IMR-90 (cell line): ENCODE measurements at places on chromosomes 1 and 21. TPM values are rescaled to one million over a fixed set of nuclear protein-coding genes. Genes with fewer than 3 reads are reported as not detected.

The HAO2 gene
- total RNA-seq, result not detected in 2 replicates

DNA sequence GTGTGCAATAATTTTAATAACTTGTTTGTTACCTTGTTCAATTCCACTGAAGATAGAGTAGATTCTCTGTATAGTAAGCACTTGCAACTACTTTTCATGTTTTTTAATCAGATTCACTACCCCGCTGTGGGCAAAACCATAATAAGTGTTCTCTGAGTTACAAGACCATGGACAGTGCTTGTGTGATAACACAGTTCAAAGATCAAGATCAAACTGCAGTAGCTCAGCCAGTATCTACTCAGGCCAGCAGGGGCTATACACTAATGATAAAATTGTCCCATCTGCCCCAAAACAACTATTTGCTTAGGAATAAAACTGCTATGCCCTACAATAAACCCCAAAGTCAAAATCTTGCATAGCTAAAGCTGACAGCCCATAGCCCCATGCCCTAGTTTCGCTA lies 129.6 kb downstream of the LRRC7 start:
- no peak for DNase-seq

DNA sequence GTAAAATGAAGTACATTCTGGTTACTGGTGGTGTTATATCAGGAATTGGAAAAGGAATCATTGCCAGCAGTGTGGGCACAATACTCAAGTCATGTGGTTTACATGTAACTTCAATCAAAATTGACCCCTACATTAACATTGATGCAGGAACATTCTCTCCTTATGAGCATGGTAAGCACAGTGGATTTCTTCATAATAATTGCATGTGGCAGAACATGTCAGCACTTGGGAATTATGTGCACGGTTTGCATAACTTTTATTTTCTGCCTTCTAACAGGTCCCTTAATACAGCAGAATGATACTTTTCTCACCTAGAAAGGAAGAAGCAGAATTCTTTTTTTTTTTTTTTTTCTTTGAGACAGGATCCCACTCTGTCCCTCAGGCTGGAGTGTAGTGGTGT lies 3.8 kb downstream of the CTPS1 start:
- DNase-seq, result no peak

DNA sequence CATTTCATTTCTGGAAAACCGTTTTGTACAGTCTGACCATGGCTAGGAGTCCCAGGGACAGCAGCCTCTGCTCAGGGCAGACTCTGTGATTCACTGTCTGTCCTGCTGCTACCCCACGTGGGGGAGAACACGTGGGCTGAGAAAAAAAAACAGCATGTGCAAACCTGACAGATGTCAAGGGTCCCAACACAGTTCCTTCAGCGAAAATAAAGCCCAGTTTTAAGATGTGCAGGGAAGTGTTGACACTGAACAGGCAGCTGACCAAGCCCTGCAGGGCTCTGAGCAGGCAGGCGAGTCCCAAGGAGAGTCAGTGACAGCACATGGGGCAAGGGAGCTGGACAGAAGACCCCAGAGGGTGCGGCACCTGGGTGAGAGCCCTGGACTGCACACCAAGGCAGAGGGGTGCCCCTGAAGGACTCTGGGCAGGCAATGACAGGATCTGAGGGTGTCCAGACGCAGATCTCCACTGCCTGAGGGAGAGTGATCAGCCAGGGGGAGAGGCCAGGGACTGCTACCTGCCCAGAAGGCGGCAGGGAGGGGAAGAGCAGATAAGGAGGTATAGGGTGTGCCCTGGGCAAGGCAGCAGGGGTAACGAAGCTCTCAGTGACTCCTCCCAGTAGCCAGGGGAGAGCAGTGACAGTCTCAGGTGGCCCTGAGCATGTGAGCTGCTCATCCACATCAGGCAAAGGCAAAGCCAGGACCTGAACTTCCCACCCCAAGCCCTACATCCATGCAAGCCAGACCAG lies 5.1 kb upstream of the SPATC1L start:
- DNase-seq, result peak; percentile 58

DNA sequence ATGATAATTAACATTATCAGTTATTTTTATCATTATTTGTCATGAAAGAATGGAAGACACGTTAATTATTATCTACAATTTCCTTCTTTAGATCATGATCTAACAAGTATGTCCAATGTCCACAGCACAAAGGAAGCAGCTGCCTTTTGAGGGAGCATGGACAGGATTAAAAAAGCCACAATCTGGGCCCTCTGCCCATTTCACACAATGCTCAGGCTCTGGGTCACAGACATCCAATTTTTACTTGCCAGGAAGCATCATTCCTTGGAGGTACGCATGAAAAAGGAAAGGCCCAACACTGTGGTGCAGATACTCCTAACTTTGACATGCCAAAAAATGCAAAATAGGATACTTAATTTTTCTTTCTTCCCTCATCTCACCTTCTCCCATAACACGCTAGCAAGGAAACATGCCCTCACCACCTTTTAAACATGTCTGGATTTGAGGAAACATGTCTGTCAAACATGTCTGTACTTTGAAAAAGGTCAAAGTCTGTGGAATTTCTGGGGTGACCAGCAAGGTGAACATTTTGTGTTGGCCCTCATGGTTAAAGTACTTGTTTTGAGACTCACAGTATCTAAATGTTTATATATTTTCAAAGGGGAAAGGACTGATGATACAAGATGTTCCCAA lies 40.0 kb downstream of the GADD45A start:
- DNase-seq, result peak; percentile 85

GRCh38 chr1:179384027-179384426 lies 18.3 kb downstream of the AXDND1 start:
- DNase-seq, result no peak

- DNase-seq, result no peak
Measured at GRCh38 chr1:186845576-186846210, 16.9 kb downstream of the PLA2G4A start.

DNA sequence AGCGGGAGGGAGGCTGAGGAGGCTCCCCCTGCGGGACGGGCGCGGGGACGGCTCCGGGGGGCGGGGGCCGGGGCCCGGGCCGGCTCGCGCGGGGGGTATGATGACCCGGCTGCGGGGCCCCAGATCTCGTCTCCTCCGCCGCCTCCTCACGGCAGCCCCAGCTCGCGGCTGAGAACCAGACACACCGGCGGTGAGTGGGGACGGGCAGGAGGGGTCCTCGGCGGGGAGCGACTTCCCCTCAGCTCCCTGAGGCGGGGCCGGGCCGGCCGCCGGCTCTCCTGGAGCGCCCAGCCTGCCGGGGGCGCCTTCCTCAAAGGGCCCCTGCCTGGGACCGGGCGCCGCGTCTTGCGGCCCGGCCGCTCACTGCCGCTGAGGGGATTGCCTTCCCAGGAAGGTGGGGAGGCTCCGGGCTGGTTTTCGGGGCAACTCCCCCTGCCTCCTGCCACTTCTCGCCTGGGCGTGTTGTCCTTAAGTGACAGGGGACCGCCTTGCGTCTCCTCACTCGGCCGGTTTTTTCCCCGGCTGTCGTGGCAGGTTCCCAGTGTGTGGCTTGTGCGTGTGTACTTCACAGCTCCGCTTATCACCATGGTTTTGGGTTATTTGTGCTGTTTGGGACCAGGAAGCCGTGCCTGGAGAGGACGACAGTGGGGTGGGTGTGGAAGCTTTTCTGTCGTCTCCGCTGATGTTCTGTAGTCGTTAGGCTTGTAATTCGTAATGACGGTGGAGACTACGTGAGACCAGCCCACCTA lies 800 bp downstream of the HIPK1 start:
- DNase-seq, result peak; percentile 17

- DNase-seq, result no peak
Measured at GRCh38 chr21:39127506-39127905, 55.7 kb downstream of the PSMG1 start.

The UBIAD1 gene
- 4.7 and 6.3 TPM in 2 replicates for total RNA-seq

The RSPH1 gene
- not detected in 2 replicates for total RNA-seq

The UTS2 gene
- total RNA-seq, result not detected in 2 replicates

- DNase-seq, result no peak
Measured at GRCh38 chr1:161298116-161298515, 11.7 kb downstream of the MPZ start.

The CHD5 gene
- under 0.01 TPM in 1 of 2 replicates, not detected in the other for total RNA-seq

GRCh38 chr1:65955503-65955902 lies 162.8 kb downstream of the PDE4B start:
- DNase-seq, result no peak

- peak; percentile 70 for DNase-seq
Measured at GRCh38 chr21:15774590-15774989, 44.8 kb downstream of the USP25 start.

The RHBDL2 gene
- total RNA-seq, result 0.28 and 0.36 TPM in 2 replicates

DNA sequence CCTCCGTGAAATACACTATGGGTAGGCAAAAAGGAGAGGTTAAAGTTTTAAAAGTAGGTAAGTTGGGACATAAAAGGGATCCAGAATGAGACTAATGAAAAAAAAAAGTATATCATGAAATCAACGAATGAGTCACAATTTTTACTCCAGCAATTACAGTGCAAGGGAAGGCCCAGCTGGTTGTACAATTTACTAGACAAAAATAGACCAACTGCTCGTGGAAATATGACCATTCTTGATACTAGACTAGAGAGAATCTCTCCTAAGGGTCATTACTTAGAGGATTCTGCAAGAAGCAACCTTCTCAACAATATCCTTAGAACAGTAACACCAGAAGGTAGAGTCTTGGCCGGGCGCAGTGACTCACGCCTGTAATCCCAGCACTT lies 55.1 kb upstream of the EFHD2 start:
- DNase-seq, result peak; percentile 78

The AMY1B gene
- total RNA-seq, result not detected in 2 replicates

The EVA1B gene
- total RNA-seq, result 49.8 and 63.3 TPM in 2 replicates
